ENCODE measurements at places on chromosomes 4 and X.

DNA sequence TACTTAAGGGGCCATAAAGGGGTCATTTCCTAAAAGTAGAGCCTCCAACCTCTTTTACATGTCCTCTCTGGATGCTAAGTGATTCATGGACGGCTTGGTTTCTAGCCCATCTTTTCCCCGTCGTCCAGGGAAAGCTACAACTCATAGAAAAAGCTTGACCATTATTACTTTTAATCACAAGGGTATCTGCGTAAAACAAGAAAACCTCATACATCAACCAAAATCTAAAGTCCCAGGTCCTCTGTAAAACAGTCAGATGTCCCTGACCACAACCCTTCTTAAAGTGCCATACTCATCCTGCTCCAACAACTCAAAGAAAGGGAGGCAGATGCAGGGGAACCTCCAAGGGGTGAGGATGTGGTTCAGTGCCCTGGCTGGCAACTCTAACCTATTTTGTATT, 29.6 kb downstream of the ADGRA3 start:
- no peak for DNase-seq

GRCh38 chr4:131509521-131509920, 1639.6 kb upstream of the PCDH10 start:
- no peak for DNase-seq

GRCh38 chrX:1449036-1449822, 3.5 kb downstream of the ASMTL start:
- DNase-seq, result no peak

DNA sequence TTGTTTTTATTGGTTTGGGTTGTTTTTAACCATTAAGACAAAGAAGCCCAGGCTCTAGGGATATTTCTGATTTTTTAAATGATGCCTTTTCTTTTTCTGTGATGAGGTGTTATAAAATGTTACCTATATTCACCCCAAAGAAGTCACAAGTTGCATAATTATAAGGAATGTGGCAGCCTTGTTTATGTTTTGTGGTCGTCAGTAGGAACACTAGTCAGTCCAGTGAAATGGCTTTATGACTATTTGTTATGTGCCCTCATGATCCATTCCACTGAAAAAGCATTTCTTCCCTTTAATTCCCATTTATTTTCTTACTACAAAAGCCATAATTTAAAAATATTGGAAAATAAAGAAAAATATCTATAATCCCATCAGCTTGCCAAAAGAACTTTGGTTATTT, 34.4 kb downstream of the CC2D2A start:
- no peak for DNase-seq

GRCh38 chr4:64538219-64538618, 129.0 kb upstream of the TECRL start:
- no peak for DNase-seq

DNA sequence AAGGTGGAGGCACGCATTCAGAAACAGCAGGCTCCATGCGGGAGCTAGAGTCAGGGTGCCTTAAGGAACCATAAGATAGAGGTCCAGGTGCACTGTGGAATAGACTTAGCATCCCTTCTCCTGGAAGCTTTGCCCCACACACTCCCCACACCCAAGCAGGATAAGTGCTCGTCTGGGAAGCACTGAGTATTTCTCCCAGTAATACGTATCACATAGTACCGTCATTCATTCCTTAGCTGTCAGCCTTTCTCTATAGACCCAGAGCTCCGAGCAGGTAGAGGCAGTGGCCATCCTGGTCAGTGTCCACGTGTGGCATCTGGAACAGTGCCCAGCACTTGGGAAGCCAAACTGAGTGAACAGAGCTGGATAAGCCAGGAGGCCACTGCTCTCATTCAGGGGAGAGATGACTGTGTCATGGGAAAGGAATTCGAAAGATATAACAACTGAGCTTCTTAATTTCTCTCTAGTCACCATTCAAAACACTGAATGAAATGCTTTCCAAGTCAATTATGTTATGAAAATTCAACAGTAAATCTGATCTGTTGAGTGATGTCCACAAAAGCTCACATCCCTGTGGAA, 9.9 kb downstream of the APBB2 start:
- no peak for DNase-seq

DNA sequence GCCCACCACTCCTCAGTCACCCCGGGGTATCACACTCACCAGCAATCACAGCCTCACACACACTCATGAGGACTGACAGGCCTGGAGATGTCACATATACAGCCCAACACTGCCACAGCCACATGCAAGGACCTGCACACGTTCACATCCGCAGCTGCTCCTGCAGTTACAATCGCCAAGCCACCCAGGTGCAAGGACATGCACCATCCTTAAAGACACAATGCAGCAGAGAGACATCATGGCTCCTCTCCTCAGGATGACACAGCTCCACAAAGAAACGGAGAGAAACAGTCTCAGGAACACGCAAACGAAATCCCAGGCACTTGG, 1.1 kb downstream of the PCSK1N start:
- DNase-seq, result no peak

GRCh38 chrX:8319359-8319758, 145.3 kb upstream of the VCX3B start:
- DNase-seq, result no peak

DNA sequence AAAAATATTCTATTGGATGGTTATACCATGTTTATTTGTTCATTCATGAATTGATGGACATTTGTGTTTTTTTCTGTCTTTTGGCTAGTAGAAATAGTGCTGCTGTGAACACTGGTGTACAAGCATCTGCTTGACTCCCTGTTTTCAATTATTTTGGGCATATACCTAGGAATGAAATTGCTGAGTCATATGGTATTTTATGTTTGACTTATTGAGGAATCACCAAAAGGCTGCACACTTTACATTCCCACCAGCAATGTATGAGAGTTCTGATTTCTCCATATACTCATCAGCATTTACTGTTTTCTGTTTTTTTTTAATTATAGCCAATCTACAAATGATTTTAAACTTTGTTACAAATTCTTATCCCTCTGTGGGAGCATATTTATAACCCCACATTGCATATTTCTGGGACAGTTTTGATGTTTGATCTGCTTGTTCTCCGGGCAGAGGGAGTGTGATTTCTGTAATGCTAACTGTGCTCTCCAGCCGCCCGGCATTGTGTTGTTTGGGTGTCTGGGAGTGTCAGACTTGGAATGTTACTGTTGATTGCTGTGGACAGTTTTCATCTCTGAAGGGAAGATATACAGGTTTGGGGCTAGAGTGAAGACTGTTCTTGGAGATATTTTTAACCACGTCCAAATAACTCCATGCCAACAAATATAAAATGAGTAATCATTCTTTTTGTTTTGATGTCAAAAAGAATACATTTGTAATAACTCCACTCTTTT, 60.5 kb upstream of the PGRMC2 start:
- no peak for DNase-seq

- DNase-seq, result no peak
Observed at GRCh38 chr4:57098941-57099340, 11.2 kb downstream of the IGFBP7 start.

GRCh38 chr4:115274545-115274944, 161.1 kb upstream of the NDST4 start:
- DNase-seq, result no peak

DNA sequence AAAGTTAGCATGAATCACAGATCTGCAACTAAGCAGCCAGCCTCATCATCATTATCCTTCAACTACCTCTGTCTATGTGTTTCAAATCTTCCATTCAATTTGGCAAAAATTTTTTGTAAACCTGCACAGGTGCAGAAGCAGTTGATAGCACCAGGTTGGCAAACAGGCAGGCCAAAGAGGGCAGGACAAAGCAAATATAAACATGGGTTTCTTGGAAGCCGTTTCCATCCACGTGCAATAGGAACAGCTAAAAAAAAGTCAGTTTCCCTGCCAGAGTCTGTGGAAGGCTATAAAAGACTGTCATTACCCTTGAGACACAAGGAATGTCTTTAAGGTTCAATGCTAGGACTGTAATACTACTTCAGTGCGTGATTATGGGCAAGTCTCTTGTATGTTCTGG, 253.2 kb downstream of the PDHA2 start:
- no peak for DNase-seq

- no peak for DNase-seq
Observed at GRCh38 chr4:166535865-166536264, 662.8 kb downstream of the TLL1 start.

DNA sequence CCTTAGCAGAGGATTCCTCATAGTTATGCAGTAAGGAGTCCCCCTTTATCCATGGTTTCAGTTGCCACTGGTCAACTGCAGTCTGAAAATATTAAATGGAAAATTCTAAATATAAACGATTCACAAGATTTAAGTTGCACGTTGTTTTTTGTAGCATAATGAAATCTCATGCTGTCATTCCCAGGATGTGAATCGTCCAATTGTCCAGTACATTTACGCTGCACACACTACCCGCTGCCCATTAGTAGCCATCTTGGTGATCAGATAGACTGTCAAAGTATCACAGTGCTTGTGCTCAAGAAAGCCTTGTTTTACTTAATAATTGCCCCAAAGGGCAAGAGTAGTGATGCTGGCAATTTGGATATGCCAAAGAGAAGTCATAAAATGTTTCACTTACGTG, 434.8 kb downstream of the MAPK10 start:
- DNase-seq, result no peak

GRCh38 chr4:41718907-41719306, 29.6 kb downstream of the PHOX2B start:
- no peak for DNase-seq

DNA sequence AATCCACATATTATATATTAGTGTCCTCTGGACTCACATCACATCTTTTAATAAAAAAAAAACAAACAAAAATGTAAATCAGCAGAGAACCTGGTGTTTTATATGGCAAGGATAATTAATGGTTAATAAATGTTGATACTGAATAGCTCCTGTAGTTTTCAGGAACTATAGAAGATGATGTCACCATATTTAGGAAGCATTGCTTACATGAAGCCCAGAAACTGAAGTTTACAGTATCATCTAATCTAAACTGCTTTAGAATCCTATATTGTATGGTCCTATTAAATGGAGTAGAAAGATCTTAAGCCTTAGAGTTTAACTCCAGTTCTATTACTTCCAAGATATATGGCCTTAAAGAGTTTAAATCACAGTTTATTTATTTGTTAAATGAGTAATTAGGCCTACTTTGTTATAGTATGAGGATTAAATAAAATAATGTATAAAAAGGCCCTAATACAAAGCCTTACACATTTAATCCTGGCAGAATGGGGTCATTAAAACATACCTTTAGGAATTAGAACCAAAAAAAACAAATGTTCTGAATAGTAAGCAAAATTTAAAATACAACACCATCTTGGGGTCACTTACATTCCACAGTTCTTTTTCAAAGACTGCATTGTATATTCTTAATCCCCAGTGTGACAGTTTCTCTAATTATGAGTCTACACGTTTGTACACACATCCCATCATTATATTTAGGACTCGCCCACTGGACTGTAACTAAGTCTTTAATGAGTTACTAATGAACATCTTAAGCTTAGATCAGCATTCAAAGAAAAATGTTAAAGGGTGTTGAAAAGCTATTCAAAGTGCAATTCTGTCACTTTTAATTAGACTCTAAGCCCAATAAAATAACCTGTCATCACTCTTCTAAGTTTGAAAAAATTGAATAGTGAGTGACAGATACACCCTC, 305.9 kb downstream of the ADGRL3 start:
- DNase-seq, result no peak

DNA sequence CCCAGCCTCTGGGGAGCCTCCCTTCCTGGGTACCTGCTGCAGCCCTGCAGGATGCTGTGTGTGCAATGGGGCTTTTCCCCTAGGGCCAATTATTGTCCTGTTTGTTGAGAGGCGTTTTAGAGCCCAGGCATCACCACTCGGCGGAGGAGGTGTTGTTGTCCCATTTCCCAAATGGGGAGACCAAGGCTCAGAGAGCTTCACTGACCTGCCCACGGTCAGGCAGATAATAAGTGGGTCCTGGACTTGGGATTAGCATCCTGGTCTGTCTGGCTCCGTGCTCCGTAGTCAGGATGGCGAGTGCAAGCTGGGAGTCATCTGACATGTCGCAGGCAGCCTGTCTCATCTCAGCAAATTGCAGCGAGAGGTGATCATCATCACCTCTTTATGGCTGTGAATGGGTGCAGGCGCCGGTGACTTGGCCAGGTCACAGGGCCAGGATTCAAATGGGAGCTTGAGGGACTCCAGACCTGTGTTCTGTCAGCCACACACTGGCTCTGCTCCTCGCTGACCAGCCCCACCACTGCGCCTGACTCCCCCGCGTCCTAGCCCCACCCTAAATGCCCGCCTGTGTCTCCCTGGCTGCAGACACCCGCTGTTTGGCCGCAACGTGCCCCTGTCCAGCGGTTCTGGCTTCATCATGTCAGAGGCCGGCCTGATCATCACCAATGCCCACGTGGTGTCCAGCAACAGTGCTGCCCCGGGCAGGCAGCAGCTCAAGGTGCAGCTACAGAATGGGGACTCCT, 16.6 kb downstream of the HTRA3 start:
- no peak for DNase-seq

GRCh38 chr4:168540086-168540485, 43.2 kb downstream of the PALLD start:
- DNase-seq, result no peak

DNA sequence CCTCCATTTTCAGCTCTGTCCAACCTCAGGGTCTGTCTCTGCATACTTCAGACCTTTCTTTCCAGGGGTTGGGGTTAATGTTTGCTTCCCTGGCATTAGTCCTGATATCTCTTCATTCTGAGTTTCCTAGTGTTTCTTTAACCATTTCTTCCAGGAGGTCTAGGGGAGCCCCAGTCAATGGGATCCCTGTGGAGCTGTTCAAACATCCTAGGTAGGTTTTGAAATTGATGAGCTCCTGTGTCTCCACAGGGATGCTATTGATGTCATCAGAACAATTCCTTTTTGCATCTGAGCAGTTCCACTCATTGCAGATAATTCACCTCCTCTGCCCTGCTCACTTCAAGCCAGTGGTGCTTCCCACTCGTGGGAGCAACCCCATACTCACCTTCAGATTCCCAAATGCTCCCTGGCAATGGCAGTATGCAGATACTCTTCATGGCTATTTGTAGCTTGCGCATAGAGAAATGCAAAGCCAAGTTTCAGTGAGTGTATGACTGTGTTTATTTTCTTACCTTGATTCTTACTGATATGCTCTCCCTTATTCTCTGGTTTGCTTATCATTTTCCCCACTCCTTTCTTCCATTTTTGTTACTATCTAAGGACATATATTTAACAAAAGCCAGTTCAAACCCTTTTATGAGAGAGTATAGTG, 33.7 kb upstream of the LIMCH1 start:
- no peak for DNase-seq

- no peak for DNase-seq
Observed at GRCh38 chrX:39758791-39759525, 338.8 kb downstream of the BCOR start.

DNA sequence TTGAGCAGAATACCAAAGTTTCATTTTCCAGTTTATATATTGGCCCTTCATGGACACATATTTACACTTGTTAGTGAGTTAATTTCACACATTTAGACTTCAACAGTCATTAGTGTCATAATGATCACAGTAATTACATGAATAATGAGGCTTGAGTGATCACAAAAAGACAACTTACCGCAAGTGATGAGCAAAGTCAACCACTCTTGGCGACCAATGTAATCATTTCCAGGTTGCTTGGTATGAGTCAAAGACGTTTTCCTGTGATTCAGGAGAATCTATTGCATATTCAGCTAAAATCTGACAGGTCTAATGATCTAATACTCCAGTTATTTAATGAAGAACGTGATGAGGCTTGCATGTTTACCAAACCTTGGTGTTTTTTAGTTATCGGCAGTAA, 407.9 kb upstream of the TENM3 start:
- no peak for DNase-seq

- no peak for DNase-seq
Observed at GRCh38 chr4:181261279-181261678, 981.9 kb upstream of the TENM3 start.

- no peak for DNase-seq
Observed at GRCh38 chr4:86569103-86569870, 24.8 kb upstream of the PTPN13 start.

All from activated T-cell treated with anti-CD3 and anti-CD28 coated beads, Interleukin-2, amount 50 U/mL, for 4 hours (primary cell).